ENCODE measurements at places on chromosomes 5 and 9.

DNA sequence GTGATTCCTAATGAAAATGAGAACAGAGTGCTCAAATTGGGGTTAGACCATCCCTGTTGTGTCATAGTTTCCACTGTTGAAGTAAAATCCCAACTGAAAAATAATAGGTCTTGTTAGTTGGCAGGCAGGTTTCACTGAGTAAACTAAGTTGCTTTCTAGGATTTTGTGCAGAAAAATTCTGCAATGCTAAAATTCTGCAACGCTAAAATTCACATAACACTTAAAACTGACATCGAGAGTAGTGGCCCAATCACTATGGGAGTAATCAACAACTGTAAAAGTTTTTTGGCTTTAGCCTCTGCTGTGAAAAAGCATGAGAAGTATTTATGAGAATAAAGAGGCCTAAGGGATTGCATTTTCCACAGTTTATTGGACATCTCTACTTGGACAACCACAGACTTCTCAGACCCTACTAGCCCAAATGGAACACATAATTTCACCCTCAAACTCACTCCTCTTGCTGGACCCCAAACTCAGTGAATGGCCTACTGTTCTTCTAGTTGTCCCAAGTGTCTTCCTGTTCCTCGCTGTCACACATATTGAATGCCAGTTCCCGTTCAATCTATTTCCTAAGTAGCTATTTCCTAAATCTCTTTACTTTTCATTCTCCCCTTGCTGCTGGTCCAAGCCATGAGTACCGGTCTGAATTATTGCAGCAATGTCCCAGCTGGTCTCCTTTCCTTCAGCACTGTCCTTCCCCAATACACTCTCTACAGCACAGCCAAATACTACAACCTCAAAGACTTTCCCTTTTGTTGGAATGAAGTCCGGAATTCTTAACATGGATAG is 355.4 kb downstream of the PDE4D start:
- no peak for DNase-seq

DNA sequence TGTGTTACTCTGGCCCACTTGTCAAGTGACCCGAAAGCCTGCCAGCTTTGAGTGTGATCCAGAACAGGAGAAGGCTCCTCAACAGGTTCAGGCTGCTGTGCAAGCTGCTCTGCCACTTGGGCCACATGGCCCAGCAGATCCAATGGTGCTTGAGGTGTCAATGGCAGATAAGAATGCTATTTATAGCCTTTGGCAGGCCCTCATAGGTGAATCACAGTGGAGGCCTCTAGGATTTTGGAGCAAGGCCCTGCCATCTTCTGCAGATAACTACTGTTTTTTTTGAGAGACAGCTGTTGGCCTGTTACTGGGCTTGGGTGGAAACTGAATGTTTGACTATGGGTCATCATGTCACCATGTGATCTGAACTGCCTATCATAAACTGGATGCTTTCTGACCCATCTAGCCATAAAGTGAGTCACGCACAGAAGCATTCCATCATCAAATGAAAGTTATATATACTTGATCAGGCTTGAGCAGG is 180.8 kb downstream of the CARTPT start:
- no peak for DNase-seq

DNA sequence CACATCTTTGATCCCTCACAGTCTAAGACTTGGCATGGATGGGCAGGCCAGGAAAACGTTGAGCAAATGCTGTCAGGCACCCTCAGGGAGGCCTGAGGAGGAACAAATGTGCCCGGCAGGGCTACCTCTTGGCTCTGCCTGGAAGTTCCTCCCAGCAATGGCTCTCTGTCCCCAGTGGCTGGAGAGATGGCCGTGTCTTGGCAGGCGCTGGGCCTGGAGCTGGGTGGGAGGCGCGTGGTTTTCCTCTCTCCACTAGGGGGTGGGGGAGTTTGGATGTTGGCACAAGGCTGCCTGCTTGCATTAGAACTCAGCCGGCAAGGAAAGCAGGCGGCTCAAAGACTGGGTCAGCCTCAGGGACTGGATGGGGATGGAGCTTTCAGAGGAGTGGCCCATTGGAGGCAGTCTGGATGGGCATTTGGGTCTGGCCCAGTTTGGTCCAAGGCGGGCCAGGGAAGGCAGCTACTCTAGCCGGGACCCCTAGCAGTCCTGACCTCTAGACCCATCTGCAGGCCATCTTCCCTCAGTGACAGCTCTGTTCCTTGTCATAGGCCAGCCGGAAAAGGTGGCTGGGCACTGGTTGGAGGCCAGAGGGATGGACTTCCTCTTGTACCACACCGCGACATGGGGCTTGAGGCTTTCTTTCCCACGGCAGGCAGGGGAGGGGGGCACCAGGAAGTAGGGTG is 68.2 kb upstream of the STC2 start:
- no peak for DNase-seq

DNA sequence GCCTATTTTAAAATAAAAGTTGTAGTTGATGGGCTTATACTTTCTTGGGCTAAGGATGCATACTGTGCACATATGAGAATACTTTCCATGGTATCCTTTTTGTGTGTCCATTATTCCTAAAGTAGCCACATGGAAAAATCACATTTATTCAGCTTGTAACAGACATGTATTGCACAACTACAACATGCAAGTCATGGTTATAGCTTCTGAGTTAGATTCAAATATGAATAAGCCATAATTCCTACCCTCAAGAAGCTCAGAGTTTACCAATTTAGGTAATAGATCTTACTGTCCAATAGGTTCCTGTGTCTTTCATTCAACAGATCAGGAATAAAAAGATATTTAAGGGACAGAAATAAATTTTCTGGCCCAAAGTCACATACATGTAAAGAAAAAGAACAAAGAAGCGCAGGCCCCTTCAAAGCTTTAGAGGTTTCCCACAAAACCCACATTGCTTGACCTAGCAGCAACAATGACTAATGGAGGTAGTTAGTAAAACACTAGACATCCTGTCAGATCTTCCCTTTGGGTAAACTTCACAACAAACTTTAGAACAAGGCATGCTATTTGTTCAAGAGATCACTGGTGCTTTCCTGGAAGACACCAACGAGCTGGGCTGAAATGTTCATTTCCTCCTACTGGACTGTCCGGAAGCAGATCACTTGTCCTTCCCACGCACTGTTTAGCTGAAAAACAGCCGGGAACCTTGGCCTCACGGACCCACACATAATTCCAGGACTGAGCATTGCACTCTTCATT is 78.4 kb upstream of the ITGA1 start:
- DNase-seq = no peak

DNA sequence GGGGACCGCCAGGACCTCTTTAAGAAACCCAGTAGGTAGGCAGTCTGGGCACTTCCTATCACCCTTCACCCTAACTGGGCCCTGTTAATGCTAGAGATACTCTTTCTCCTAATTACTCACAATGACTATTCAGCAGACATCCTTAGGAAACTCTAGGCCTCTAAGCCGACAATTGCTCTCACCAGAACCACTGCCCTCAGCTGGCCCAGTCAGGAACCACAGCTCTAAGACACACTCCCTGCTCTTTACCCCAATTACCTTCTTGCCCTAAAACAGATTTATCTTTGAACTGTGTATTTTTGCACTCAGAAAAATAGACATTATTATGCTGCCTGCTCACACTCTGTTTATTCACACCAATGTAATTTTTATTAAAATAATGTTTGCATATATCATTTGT is 432.6 kb upstream of the SLC30A5 start:
- DNase-seq = no peak

GRCh38 chr9:71980266-71981190 is 69.1 kb downstream of the C9orf85 start:
- no peak for DNase-seq

GRCh38 chr5:74017786-74018211 is 391.8 kb downstream of the ARHGEF28 start:
- peak; percentile 81 for DNase-seq

- DNase-seq = peak; percentile 77
Observed at GRCh38 chr9:128523199-128523925, 18.8 kb downstream of the GLE1 start.

DNA sequence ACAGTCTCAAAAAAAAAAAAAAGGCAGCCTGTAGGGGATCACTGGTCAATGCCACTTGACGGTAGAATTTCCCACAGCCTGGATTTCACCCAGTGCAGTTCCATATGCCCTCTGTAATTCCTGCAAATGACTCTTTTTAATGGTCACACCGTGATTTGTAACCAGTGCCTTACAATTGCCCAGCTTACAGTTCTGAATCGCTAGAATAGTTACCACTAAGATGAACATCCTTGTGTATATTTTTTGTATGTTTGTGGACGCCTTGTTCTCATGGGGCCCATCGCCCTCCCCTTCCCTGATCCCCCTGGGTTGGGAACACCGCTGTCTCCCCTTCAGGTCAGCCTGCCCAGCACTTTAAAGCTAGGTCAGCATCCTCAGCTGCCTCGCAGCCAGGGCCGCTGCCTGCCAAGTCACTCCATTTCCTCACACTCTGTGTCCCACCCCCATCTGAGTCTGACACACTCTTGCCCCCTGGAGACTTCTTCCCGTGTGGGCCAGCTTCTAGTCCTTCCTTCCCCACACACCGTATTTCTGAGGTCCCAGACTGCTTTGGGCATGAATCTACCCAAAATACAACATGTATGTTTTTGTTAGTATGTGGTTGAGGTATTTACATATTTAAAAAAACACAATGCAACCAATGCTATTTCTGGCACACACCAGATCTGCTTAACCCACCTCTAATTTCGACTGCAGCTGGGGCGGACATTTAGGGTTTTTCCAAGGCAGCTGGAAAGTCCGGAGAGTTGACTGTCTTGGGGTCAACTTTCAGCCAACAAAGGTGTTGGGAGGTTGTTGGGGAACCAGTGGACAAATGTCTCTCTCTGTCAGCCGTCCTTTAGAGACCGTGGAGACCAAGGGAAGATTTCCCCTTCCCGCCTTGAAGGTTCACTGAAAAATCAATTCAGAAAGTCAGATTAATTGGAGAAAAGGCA is 120.5 kb upstream of the NEK6 start:
- DNase-seq = no peak

GRCh38 chr5:167479779-167480178 is 811.7 kb upstream of the WWC1 start:
- no peak for DNase-seq

DNA sequence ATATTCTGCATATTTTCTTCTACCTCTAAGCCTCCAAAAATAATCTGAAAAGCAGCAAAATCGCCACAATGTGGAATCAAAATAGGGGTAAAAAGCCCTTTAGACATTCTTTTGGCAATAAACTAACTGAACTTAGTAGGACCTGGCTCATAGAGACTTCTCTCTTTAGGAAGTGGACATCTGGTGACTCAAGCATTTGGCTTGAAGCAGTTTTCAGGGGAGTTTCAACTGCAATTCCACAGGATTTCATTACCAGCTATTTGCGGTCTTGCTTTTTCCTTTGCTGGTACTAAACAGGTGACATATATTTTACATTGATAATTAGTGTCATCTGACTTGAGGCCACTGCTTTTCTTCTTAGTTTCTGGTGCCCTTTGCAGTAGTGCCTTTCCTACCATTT is 173.2 kb upstream of the FBN2 start:
- DNase-seq = no peak

DNA sequence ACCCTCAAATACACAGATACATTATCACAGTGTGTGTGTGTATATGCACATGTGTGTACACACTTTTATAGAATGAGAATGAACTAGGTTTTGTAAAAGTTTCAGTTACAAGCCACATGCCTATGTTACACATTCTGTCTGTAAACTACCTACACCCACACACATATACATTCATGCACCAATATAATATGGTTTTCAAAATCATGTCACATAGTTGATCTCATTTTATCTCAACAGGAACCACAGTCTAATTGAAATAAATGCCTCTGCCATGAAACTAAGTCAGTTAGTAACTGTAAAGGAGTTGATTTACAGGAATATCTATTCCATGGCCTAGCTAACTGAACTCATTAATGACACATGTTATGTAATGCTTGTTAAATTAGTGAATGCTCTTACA is 646.6 kb downstream of the PDE4D start:
- DNase-seq = no peak

GRCh38 chr5:125057912-125058826 is 311.7 kb upstream of the ZNF608 start:
- peak; percentile 36 for DNase-seq

DNA sequence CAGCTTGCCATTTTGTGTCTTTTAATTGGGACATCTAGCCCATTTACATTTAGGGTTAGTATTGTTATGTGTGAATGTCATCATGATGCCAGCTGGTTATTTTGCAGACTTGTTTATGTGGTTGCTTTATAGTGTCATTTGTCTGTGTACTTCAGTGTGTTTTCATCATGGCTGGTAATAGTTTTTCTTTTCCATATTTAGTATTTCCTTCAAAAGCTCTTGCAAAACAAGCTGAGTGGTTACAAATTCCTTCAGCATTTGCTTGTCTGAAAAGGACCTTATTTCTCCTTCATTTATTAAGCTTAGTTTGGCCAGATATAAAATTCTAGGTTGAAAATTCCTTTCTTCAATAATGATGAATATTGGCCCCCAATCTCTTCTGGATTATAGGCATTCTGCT is 28.5 kb upstream of the TNFSF15 start:
- no peak for DNase-seq

GRCh38 chr5:138725818-138726416 is 27.3 kb upstream of the CTNNA1 start:
- DNase-seq = no peak

DNA sequence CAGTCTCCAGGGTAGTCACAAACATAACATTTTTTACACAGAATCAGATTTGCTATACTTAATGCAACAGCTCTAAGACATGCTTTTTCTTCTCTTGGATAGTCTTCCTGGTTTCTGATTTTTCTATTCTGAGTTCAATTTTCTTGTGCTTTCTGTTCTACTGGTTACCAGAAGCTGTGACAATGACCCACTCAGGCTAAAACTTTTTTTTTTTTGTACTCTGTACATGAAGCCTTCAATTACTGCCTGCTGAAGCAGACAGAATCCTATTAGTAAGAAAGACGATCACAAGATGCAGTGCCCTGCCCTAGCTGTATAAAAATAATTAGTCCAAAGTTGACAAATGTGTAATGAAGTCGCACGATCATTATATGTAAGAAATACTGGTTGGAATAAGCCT is 231.1 kb upstream of the TBCA start:
- DNase-seq = no peak

GRCh38 chr9:3936520-3937235 is 363.2 kb downstream of the GLIS3 start:
- peak; percentile 90 for DNase-seq

- DNase-seq = no peak
Observed at GRCh38 chr9:80995759-80996158, 693.6 kb downstream of the TLE1 start.

- DNase-seq = no peak
Observed at GRCh38 chr5:126718236-126718868, 58.6 kb upstream of the LMNB1 start.

GRCh38 chr5:92917044-92917443 is 664.0 kb downstream of the NR2F1-AS1 start:
- DNase-seq = no peak

- DNase-seq = no peak
Observed at GRCh38 chr5:171596391-171596878, 177.0 kb downstream of the FGF18 start.
